ENCODE measurements at places on chromosomes 1 and 21.

DNA sequence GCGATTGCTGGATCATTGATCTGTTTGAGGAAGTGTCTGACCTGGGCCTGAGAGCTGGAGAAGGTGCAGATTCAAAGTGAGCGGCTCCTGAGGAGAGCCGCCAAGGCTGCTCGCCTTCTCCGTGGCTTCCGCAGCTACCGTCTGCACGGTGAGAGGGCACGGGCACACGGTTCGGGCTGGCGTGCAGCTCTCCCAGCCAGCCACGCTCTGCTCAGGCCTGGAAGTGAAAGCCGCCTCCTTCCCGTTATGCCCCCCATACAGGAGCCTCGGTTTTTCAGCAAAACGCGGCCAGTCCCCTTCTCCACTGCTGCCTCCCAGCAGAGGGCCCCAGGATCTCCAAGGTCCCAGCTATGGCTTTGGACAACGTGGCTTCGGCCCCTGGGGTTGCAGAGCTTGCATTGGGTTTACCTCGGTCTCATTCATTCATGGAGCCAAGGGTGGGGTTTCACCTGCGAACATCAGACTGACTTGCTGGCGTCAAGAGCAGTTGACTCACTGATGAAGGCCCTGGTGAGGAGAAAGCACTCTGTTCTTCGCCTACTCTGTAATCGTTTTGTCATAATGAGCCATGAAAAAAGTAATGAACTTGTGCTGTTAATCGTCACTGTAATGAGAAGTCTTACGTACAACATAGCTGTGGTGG lies 24.4 kb upstream of the PDXK start:
- ATAC-seq, result no peak

DNA sequence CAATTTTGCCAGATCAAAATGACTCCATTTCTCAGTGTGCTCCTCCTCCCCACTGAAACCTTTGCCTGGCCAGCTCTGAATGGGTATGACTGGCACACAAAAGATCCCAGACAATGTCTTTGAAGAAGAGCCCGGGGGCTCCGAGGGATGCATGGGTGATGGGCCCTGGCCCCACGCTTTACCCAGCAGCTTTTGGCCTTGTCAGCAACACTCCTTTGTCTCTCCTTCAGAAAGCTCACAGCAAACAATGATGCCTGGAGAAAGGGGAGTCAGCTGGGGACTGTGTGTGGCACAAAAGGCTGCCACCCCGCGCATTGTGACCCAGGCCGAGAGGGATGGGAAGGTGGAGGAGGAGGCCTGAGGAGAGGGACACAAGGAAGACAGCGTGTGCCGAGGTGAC lies 45.9 kb downstream of the PLXNA2 start:
- no peak for ATAC-seq

DNA sequence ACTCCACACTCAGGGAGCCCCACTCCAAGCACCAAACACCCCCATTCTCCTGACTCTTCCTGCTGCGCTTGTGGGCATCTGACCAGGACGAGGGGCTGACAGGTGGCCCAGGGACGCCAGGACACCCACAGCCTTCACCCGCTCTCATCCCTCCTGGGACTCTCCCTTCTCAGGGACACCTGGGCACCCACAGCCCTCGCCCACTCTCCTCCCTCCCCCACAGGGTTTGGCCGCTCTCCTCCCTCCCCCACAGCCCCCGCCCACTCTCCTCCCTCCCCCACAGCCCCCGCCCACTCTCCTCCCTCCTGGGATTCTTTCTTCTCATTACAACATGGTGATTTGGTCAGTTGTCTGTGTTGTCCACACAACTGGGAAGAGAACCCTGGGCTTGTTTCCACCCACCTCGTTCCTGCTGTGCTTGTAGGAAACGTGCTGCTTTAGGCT lies 43.4 kb downstream of the PRDM15 start:
- no peak for ATAC-seq

DNA sequence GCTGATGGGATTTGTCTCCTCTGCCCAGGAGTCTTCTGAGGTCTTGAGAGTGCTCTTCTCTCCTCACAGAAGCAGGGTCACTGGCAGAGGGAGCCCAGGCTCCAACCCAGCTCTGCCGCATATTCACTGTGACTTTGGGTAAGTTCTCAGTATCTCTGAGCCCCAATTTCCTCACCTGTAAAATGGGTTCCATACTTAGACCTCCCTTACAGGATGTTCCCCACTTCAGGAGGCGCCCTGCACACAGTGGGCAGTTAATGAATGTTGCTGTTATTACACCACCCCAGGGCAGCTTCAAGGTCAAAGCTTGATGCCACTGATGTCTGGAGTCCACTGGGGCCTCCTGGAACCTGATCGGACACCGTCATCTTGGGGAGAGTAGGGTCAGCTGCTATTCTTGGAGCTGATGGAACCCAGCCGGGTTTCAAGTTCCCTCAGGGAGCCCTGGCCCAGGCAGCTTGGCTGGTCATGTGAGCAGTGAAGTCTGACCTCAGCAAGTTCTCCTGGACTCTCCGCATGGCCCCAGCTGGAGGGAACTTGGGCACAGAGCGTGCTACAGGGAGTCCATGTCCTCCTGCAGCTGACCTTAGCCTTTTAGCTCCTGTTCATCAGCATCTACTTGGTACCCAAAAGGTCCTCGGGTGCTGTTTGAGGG lies 21.8 kb downstream of the COA7 start:
- ATAC-seq, result no peak

DNA sequence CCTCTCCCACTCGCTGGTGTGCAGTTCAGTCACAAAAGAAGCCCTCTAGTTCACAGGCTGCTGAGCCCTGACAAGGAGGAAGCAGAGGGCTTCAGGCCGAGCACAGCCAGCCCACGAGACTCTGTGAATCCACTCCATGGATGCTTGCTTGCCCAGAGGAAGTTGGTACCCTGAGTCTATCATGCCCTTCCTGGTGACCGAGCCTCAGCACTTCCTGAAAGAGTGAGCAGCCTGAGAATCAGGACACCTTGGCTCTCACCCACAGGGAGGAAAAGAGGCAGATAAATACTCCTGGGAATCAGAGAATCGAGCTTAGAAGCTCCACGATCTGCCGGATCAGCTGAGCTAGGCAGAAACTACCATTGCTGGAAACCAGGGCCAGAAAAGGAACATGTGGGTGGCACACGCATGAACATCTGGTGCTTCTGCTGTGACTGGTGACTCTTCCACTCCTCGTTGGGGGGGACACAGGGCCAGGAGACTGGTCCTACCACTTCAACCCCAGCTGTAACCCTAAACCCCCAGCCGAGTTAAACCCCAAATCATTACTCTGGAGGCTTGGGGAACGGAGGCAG lies 376.3 kb upstream of the CAMK1G start:
- no peak for ATAC-seq

DNA sequence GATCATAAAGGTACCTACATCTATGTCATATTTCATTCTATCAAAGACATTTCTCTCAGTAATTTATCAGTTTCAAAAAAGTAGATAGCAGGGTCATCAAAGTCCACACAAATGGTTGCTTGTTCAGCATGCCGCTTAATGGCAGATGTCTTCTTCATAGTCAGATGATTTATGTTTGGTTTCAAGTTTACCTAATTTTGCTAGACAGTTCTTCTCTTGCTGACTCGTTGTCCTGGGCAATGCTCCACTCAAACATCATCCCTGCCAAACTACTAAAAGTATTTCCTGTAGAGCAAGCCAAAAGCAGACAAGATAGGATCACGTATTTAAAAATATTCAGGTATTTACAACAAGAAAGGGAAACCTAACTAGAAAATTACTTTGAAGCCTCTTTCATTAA lies 13.6 kb downstream of the NUP210L start:
- no peak for ATAC-seq

DNA sequence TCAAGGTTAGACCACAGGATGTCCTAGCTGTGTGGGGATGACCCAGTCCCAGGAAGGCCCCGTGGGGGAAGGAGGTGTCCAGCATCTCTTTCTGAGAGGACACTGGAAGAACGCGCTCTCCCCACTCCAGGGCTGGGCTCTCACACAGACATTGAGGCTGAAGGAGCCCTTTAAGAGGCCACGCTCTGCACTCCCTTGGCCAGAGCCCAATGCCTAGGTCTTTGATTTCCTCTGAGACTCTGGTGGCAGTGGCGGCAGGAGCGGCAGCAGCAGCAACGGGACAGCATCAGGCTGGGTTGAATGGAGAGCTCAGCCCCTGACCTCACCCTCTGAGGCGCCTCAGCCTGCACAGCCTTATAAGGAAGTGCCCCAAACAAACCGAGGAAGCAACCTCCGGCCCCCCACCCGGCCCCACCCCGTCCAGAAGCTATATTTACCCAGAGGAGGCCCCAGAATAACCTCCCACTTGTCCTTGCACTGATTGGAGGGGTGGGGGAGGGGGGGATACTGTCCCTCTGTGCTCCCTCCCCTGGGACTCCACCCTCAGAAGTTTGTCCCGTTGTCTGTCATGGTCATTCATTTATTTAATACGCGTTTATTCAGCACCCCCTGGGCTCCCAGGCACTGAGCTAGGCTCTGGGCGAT lies 12.3 kb downstream of the NES start:
- peak; percentile 35 for ATAC-seq

DNA sequence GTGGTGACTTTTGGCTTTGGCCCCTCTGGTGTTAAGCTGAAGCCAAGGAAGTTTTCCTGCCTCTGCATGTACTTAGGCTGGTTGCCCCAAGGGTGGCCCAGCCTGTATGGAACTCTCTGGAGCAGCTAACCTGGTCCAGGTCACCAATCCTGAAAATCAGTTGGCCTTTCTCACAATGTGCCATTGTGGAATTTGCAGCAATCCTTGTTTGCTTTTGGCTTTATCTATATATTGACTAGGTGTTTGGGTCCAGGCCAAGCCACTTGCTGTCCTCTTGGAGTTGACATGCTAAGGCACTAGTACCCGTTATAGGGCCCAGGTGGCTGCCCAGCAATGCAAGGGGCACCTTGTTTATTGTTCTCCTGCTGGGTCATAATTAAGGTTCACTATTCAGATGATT lies 124.6 kb downstream of the CAMTA1 start:
- ATAC-seq, result no peak

GRCh38 chr1:215887627-215888026 lies 320.5 kb downstream of the KCTD3 start:
- ATAC-seq, result no peak

DNA sequence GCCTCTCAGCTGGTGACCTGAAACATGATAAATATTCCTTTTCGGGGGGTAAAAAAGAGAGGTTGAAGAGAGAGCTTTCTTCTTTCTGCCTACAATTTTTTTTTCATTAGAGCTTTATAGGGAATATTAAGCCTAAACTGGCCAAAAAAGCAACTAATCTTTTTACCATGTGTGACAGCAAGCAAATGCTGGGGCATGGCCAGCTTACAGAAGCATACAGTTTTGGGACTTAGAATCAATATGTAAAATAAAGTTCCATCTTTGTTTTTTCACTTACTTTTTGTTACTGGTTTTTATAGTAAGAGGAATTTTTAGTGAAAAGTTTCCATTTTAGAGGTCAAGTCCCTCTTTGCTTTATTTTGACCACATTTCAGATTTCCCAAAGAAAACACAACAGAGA lies 301.2 kb upstream of the DEPDC1 start:
- no peak for ATAC-seq

- ATAC-seq, result no peak
Observed at GRCh38 chr1:97108179-97108578, 386.6 kb downstream of the PTBP2 start.

GRCh38 chr21:43648171-43648570 lies 11.1 kb downstream of the HSF2BP start:
- no peak for ATAC-seq

- ATAC-seq, result peak; percentile 86
Observed at GRCh38 chr1:24915816-24916602, 14.1 kb downstream of the RUNX3 start.

GRCh38 chr1:87115317-87115890 lies 201.0 kb downstream of the HS2ST1 start:
- ATAC-seq, result no peak

DNA sequence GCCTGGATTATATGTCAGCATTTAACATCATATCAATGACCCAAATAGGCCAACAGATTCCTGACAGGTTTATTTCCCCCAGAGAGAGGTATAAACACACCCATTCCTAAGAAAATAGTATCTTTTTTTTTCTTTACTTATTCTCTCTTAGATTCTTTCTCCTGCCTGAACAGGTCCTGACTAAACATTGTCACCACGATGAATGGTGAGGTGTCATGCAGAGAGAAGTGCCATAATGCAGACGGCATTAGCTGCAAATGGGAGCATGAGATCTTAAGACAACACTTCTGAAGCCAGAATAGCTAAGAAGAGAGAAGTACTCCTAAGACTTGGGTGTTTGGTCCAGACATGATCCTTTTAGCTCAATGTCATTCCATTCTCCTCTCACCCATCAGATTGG lies 131.3 kb downstream of the ZNF648 start:
- ATAC-seq, result no peak

DNA sequence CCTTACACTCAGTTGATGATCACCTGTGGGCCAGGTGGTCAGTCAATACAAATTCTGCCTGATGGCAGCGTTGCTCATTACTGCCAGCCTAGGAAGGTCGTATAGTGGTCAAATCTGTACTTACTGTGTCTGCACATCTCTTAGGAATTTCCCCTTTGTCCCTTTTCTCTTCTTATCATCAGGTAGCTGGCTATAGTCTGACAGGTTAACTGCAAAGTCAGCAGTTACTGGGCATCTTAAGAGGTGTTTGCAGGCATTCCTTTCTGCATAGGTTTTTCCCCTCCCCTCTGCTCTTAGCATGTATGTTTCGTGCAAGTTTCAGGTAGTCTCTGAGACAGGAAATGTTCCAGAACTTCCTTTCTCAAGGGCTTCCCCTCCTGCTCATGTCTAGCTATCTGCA lies 298.7 kb downstream of the LRRIQ3 start:
- ATAC-seq, result no peak

GRCh38 chr1:161229896-161230295 lies 4.0 kb downstream of the TOMM40L start:
- no peak for ATAC-seq

DNA sequence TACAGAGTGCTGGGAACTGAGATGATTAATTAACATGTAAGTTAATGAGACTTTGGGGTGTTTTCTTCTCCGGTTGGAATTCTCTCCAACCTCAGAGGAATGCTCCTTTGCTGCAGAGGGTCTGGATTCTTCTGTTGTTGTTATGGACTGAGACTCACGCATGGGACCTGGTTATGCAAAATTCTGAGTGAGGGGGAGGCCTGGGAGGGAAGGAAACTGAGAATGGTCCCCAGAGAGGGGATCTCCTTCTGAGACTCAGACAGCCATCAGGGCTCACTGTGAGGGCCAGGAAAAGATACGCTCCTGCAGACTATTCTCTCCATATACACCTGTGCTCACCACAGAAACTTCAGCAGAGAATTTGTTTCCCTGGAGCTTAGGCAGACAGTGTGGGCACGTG lies 56.3 kb downstream of the HTR6 start:
- no peak for ATAC-seq

- no peak for ATAC-seq
Observed at GRCh38 chr1:206705191-206705590, 20.5 kb downstream of the MAPKAPK2 start.
